T-cell (primary cell): ENCODE measurements at places on chromosomes 11 and 22.

DNA sequence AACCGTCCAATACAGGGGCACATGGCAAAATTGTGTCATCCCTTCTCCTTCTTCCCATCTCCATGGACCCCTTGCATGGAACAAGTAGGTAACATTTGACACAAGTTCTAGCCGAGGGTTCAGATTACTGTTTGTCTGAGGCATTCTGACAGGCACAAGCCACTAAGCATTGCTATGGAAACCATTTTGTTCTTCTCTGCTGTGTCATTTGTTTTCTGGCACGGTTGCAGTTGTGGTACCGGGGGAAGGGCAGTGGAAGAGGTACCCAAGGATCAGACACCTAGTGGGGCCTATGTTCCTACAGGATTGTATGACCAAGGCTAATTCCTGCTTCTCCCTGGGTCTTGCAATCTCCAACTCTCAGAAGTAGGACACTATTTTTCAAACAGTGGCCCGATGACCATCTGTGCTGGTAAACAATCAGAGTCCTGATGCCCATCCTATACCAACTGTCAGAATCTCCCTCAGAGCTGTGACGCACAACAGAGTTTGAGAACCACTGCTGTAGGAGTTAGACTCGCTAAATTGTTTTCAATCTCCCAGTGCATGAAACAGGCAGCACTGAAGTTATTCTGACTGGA, 69.3 kb downstream of the KCNC1 start:
- no peak for DNase-seq

- DNase-seq: no peak
Observed at GRCh38 chr11:115182282-115182955, 321.8 kb downstream of the CADM1 start.

- no peak for DNase-seq
Observed at GRCh38 chr11:132106096-132106982, 735.9 kb downstream of the NTM start.

DNA sequence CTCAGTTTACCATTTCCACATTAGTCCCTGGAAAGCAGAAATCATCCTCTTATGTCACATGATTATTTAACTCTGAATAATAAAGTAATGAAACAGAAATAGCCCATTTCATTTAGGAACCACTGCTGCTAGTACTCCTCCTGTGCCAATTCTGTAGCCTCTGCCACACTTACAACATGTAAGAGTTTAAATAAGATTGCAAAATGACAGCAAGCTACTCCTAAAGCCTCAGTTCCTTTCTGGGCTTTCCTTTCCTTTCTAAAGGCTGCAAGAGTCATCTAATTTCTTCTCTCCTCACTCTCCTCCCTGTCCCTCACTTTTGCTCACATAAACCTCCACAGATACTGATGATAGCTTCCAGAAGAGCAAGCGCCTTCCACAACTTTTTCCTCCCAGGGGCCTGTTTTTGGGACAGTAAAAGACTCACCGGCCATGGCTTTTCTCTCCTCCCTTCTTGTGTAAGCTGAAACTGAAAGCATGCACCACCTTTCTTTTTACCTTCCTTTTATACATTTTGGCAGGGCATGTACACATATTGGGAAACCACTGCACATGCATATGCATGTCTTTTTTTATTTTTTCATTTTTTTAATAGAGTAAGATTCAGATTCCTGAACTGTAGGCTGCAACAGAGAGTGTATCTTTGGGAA, 38.5 kb downstream of the CARD18 start:
- DNase-seq: no peak

DNA sequence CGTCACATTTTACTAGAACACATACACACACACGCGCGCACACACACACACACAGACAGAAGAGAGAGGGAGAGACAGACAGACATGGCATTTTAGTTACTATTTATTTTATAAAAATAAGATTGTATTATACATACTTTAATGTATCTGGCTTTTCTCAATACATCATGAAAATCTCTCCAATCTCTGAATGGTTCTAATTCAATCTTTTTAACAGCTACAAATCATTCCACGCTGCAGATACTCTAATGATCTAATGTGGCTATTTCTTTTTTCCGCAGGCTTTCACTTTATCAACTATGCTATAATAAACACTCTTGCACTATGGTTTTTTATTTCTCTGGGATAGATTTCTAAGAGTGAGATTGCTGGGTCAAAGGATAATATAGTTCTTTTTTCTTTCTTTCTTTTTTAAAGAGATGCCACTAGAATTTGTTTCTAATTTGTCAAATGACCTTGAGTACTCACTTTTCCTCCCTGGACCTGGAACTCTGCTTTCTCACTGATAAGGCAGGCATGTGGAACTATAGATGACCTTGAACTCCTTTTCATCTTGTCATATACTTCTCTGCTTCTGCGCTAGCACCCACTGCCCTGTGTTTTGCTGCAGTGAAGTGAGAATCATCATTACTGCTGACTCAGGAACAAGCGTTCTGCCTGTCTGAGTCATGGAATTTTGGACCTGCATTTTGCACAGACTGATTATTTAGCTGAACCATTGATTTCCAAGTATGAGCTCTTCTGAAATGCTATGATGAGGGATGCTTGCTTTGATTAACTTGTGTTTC, 4.9 kb upstream of the SLC6A5 start:
- no peak for DNase-seq

DNA sequence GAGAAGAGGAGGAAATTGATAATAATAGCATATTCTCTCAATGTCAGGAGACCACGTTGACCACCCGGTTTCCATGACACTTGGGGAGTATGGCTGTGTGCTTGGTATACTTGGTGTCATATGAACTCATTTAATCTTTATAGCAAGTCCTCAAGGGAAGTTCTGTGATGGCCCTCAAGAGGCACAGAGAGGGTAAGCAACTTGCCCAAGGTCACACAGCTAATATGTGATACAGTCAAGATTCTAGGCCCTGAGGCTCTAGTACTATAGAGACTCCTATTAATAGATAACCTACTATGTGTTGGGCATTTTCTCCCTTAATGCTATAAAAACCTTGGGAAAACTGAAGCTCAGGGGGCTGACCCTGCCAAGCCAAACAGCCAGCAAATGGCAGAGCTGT, 10.6 kb upstream of the CACNG2 start:
- no peak for DNase-seq

DNA sequence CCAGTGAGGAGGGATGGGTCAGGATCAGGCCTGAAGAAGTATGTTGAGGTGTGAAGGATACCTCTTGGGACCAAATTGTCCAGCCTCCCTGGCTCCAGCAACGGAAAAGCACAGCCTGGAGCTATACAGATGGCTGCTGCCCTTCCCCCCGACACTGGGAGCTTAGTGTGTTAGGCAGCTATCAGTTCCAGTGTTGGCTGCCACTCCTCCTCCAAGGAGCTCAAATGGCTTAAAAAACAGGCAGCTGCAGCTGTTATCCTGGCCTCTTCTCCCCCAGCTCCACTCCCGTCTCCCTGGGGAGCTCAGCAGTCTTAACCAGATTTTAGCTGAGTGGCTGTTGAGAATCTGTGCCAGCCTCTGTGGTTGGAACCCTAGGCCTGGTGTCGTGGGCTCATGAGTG, 225.0 kb downstream of the JRKL start:
- DNase-seq: no peak

DNA sequence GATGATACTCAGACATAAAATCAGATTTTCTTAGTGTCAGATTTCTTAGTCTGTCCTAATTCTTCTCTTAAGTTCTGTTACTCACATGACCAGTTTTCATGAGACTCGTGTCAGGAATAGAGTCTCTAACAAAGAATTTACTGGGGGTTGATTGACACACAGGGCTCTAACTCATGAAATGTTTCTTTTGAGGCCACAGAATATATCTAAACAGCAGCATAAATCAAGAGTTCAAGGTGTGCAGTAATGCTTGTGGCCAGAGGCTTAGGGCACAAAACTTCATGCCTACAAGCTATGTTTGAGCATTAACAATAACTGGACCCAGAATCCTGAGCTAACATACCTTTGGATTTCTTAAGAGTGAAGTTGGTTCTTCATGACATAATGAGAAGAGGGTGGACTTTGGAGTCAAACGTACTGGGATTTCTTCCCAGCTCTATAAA, 237.2 kb downstream of the DDX10 start:
- no peak for DNase-seq

DNA sequence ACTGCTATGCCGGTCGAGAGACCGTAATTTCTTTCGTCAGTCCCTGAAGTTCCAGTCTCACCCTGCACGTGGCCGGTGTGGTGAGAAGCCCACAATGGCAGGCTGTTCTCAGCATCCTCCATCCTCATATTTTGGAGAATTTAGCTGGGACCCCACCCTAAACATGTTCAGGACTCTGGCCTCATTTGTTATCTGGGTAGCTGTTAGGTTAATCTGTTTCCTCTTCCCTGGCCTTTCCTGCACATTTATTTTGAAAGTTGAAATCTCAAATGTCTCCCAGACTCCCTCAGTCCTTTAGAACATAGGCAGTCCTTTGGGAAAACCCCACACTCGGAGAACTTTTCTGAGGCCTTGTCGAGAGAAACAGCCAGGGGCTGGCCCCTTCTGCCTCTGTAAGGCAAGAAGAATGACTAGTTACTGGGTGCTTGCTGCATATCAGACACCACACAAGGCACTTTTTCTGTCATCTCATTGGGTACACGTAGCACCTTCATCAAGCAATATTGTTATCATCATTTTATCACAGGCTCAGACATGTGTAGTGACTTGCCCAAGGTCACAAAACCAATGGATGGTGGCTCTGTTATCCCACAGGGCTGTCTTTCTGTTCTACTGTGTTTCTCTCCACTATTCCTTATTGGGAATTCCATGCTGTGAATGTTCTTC, 109.3 kb upstream of the CRYBB3 start:
- DNase-seq: no peak

DNA sequence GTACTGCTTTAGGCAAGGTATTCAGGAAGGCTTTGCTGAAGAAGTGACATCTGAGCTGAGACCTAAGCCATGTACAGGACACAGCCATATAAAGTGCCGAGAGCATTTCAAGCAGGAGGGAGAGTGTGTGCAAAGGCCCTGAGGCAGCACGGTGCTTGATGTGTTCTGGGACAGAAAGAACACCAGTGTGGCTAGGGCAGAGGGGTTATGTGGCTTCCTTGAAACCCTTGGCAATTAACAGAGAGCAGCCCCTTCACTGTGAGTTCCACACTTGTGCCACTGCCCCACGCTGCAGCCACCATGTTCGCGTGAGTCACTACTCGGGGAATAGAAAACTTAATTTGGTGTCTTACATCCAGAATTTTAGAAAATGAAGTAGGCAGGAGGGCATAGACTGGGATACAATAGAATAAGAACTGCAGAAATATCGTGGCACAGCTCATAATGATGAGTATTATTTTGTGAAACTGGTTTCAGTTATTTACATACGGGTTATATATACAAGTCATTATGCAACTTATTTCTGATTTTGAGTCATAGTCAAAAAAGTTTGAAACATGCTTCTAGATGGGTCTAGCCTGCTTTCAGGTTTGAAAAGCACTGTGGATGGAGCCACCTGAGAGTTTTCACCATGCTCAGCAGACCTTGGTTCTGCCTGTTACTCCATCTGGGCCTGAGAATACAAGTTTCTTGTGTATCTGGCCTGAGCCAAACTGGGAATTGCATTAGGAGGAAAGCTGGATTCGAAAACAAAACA, 11.8 kb downstream of the IL10RA start:
- no peak for DNase-seq
